ENCODE measurements at places on chromosomes 7 and 10.

DNA sequence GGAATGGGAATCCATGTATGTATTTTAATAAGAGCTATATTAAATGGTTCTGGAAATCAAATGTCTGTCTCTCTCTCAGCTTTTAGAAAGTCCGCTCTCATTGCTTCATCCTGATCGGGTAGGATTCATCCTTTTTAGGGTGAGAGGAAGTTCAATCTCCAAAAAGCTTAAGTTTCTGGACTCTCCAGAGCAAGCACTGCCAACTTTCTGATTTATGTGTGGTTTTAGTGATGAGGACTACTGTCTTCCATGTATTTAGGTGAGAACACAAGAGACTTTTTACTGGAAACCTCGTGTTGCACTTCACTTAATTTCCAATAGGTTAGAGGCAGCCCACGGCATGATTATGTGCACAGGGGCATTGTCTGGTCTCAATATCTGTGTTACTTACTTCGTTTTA lies 267.9 kb downstream of the SUGCT start:
- H3K27ac ChIP-seq = no peak overlapping the region
- H3K36me3 ChIP-seq = no peaks in the 10 kb centered on the region
- DNase-seq = no peak
- no peaks in the 10 kb centered on the region for H3K27me3 ChIP-seq

- no peak for DNase-seq
- H3K36me3 ChIP-seq = no peaks in the 10 kb centered on the region
- no peak overlapping the region for H3K4me3 ChIP-seq
- H3K4me1 ChIP-seq = no peaks in the 10 kb centered on the region
Measured at GRCh38 chr10:67110286-67110685, 184.4 kb downstream of the LRRTM3 start.

DNA sequence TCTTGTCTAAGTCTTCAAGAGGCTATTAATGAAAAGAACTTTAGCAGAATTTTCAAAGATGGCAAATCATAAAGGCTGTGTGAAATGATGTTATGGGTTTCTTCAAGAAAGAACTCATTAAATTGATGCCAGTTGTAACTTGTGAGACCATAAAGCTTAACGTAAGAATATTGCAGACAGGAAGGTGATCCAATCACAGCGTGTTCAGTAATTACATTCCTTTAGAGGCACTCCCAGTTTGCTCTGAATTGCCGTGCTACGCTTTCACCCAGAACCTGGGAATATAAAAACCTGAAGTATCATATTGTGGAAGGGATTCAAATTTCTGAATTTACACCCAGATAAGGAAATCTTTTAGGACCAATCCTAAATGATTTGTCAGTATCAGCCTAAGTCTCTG lies 64.1 kb upstream of the ITGB1 start:
- no peak for DNase-seq
- peaks cover 4% of the 10 kb centered on the region for H3K4me1 ChIP-seq
- peaks cover 5% of the 10 kb centered on the region for H3K27me3 ChIP-seq
- H3K36me3 ChIP-seq = no peaks in the 10 kb centered on the region
- no peak overlapping the region for H3K4me3 ChIP-seq

DNA sequence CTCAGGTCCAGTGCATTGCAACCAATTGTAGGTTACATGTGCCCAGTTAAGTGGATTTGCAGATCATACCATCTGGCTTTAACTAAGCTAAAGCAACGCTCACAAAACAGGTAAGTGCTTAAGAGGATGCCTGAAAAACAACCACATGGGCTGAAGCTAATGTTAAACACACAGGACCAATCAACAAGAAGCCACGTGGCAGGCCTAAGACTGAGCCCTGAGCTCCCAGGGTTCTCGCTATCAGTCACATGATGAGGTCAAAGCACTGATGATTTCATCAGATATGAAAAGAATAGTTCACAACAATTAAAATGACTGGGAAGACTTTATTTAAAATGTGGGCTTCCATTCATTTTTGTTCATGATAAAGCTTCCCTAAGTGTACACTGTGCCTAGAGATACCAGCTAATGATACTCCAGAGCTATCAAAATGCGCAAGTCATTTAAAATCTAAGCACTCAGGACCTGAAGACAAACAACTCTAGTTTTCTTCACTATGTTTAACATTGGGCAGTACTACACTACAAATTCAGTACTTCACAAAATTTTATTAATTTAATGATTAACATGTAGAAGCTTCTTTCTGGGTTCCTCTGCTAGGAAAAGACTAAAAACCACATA lies 90.6 kb downstream of the PIP4K2A start:
- H3K4me3 ChIP-seq = peak overlapping the region; percentile 47
- no peaks in the 10 kb centered on the region for H3K27me3 ChIP-seq
- no peak for DNase-seq
- peaks cover 9% of the 10 kb centered on the region for H3K36me3 ChIP-seq

GRCh38 chr7:128374041-128374440 lies 12.6 kb upstream of the PRRT4 start:
- H3K27me3 ChIP-seq = peaks cover 26% of the 10 kb centered on the region
- no peak for DNase-seq
- H3K4me1 ChIP-seq = peaks cover 2% of the 10 kb centered on the region
- no peaks in the 10 kb centered on the region for H3K36me3 ChIP-seq
- H3K27ac ChIP-seq = no peak overlapping the region
- no peak overlapping the region for H3K4me3 ChIP-seq

GRCh38 chr10:8035641-8036470 lies 18.6 kb upstream of the GATA3 start:
- peaks cover 3% of the 10 kb centered on the region for H3K36me3 ChIP-seq
- H3K27ac ChIP-seq = peak overlapping the region; percentile 58
- peaks cover 87% of the 10 kb centered on the region for H3K27me3 ChIP-seq
- peaks cover 13% of the 10 kb centered on the region for H3K4me1 ChIP-seq
- H3K4me3 ChIP-seq = peak overlapping the region; percentile 35
- DNase-seq = peak; percentile 43

- peaks cover 12% of the 10 kb centered on the region for H3K4me1 ChIP-seq
- H3K27ac ChIP-seq = no peak overlapping the region
- H3K36me3 ChIP-seq = peaks cover 4% of the 10 kb centered on the region
- H3K27me3 ChIP-seq = no peaks in the 10 kb centered on the region
- no peak overlapping the region for H3K4me3 ChIP-seq
- no peak for DNase-seq
Measured at GRCh38 chr7:25611196-25611595, 382.9 kb upstream of the NPVF start.

DNA sequence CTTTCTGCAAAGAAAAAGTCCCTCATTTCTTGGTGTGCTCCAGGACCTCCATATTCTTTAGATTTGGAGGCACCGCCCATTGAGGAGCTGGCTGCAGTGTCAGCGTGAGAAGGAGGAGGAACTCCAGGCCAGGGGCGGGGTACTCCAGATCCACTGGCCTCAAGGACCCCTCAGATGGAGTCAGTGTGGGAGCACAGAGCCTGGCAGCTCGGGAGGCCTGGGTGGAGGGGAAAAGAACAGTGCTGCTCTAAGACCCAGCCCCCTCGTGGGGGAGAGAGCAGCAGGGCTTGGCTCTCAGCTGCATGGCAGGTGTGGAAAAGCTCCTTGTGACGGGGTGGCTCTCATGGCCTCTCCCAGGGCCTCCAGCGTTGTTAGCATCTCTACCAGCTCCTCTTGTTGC lies 70.5 kb downstream of the ITGB1 start:
- H3K4me1 ChIP-seq = no peaks in the 10 kb centered on the region
- no peaks in the 10 kb centered on the region for H3K36me3 ChIP-seq
- H3K27ac ChIP-seq = no peak overlapping the region
- H3K4me3 ChIP-seq = no peak overlapping the region

DNA sequence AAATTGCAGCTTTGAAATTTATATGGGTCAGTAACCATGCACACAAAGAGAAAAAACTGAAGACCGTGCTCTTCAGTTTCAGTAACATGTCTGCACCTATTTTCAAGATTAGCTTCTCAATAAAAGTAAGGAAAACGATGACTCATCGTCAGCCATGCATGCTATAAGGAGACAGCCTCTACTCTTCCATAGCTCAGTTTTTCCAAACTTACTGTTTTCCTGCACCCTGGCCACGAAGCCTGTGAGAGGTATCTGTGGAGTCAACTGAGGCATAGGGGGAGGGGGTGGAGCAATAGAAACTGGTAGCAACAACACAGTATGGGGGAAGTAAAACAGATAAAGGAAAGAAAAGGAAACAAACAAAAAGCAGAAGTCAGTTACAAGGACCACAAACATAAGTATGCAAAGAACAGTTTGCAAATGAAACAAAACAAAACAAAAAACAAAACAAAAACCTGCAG lies 58.0 kb downstream of the PDSS1 start:
- no peak for DNase-seq
- H3K4me3 ChIP-seq = no peak overlapping the region
- no peaks in the 10 kb centered on the region for H3K27me3 ChIP-seq
- no peak overlapping the region for H3K27ac ChIP-seq
- H3K36me3 ChIP-seq = peaks cover 6% of the 10 kb centered on the region
- peaks cover 4% of the 10 kb centered on the region for H3K4me1 ChIP-seq

- no peaks in the 10 kb centered on the region for H3K27me3 ChIP-seq
- H3K4me1 ChIP-seq = no peaks in the 10 kb centered on the region
- H3K36me3 ChIP-seq = peaks cover 4% of the 10 kb centered on the region
- DNase-seq = no peak
Measured at GRCh38 chr7:139702811-139703486, 74.8 kb downstream of the HIPK2 start.

DNA sequence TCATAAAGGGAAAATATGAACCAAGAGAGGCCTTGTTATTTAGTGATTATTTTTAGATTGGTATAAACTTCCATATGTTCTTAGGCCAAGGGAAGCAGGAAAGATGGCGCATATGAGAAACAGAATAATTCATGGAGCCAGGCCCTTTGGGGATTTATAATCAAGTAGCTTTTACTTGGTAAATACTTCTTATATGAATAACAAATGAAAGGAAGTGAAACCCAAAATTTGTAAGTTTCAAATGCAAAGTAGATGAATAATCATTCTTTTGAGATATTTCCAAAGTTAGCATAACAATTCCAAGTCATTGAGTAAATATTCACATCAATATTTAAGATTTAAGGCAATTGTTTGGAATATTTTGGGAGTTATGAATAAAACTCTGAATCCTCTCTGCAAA lies 13.9 kb upstream of the OPTN start:
- H3K27me3 ChIP-seq = peaks cover 2% of the 10 kb centered on the region
- H3K36me3 ChIP-seq = peaks cover 1% of the 10 kb centered on the region
- H3K27ac ChIP-seq = no peak overlapping the region

- peak; percentile 50 for DNase-seq
- peak overlapping the region; percentile 93 for H3K27ac ChIP-seq
Measured at GRCh38 chr7:102432442-102433218, 745 bp upstream of the ORAI2 start.

- DNase-seq = no peak
- H3K27me3 ChIP-seq = peaks cover 3% of the 10 kb centered on the region
- H3K27ac ChIP-seq = no peak overlapping the region
Measured at GRCh38 chr7:112723416-112723815, 66.8 kb downstream of the TMEM168 start.

DNA sequence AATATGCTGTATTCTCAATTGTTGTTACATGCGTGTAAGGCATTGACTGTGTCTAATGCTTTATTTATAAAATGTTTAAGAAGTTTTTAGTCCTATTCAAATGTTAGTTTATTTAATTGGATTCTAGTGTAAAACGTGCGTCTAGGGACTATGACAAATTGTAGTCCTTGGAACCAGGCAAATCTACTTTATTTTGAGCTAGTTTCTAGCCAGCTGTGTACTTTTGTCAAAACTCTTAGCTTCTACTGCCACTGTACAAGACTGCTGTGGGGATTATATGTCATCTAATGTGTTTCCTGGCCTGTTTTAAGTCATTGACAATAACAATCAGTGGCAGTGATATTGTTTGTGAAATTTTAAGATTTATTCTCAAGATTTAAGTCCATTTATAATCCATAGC lies 220.5 kb upstream of the SEMA3D start:
- H3K36me3 ChIP-seq = no peaks in the 10 kb centered on the region
- H3K4me3 ChIP-seq = no peak overlapping the region
- no peak for DNase-seq
- H3K27me3 ChIP-seq = no peaks in the 10 kb centered on the region
- no peaks in the 10 kb centered on the region for H3K4me1 ChIP-seq
- no peak overlapping the region for H3K27ac ChIP-seq

GRCh38 chr10:30553018-30553625 lies 76.4 kb downstream of the LYZL2 start:
- H3K4me3 ChIP-seq = no peak overlapping the region
- DNase-seq = no peak
- peaks cover 7% of the 10 kb centered on the region for H3K27me3 ChIP-seq
- H3K36me3 ChIP-seq = peaks cover 3% of the 10 kb centered on the region

DNA sequence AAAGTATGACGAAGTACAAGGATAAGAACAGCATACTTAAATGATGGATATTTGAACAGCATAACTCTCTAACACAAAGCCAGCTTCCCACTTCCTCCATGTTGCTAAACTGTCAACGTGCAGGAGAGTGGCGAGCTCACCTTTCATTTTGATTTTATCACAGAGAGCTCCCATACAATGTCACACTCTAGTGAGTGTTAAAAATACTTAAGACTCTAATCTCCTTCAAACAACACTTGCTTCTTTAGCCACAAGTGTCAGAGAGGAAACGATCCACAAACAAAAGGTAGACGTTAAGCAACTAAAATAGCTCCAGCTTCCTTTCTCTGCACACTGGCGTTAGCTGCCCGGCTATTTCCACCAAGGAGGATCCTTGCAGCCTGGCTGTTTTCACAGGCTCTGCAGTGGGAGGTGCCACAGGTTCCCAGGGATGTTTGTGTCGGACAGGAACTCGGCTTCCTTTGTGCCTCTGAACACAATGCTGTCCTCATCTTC lies 194.6 kb downstream of the COBL start:
- no peaks in the 10 kb centered on the region for H3K27me3 ChIP-seq
- H3K4me1 ChIP-seq = peaks cover 24% of the 10 kb centered on the region
- no peaks in the 10 kb centered on the region for H3K36me3 ChIP-seq
- DNase-seq = no peak
- peak overlapping the region; percentile 61 for H3K27ac ChIP-seq

GRCh38 chr10:3148994-3149393 lies 23.6 kb downstream of the PITRM1 start:
- DNase-seq = no peak
- H3K4me1 ChIP-seq = no peaks in the 10 kb centered on the region
- no peaks in the 10 kb centered on the region for H3K27me3 ChIP-seq
- no peak overlapping the region for H3K27ac ChIP-seq

DNA sequence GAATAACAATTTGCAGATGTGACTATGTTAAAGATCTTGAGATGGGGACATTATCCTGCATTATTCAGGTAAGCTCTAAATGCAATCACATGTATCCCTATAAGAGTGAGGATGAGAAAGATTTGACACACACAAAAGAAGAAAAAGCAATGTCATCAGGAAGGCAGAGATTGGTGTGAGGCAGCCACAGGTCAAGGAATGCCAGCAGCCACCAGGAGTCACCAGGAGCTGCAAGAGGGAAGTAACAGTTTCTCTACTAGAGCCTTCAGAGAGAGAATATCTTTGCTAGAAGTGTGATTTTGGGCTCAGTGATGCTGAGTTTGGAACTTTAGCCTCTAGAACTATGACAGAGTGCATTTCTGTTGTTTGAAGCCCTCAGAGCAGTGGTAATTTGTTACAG lies 700.3 kb upstream of the SEMA3D start:
- no peak overlapping the region for H3K27ac ChIP-seq
- H3K27me3 ChIP-seq = no peaks in the 10 kb centered on the region
- H3K4me3 ChIP-seq = no peak overlapping the region
- no peaks in the 10 kb centered on the region for H3K4me1 ChIP-seq
- no peaks in the 10 kb centered on the region for H3K36me3 ChIP-seq
